ENCODE measurements at places on chromosomes 4 and X. TPM values are rescaled to one million over a fixed set of nuclear protein-coding genes. Genes with fewer than 3 reads are reported as not detected.

Gene DDIT4L
- 46.5 TPM for total RNA-seq

Gene CTSO
- 3.7 TPM for total RNA-seq

- DNase-seq = no peak
Observed at GRCh38 chr4:58048491-58048890, 938.3 kb upstream of the IGFBP7 start.

Gene CAPN6
- total RNA-seq = 0.02 TPM

DNA sequence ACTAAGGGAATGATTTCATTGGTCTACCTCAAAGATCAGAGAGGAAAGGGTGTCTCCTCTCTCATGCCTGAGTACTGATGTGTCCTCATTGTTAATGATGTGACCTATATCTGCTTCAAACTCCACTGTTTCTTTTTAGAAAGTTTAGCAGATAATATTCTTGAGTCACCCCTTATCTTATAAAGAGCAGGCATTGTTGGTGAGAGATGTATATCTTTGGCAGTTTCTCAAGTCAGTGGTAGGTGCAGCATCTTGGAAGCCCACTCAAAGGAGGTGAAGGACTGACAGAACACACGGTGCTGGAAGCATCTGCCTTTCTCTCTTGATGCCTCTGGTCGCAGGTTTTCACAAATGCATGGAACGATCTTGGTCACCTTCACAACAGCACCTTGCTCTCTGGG lies 71.2 kb downstream of the ZNF518B start:
- DNase-seq = no peak

- peak; percentile 11 for DNase-seq
Observed at GRCh38 chr4:155667568-155668511, 1.2 kb downstream of the GUCY1A1 start.

DNA sequence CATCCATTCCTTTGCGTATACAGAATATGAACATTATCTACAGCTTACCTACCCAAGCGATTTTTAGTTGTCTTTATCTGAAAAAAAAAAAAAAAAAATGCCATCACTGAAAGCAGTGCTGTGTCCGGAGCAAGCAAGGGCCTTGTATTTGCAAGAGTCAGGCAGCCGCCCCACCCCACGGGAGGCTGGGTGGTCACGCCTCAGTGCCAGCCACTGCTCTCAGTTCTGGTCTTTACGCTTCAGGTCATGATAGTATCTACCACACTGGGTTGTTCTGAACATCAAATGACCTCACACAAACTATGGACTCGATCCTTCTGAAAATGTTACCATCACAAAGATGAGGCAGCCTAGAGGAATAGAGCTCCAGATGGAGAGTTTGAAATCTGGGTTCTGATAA lies 62.7 kb upstream of the HELT start:
- no peak for DNase-seq

DNA sequence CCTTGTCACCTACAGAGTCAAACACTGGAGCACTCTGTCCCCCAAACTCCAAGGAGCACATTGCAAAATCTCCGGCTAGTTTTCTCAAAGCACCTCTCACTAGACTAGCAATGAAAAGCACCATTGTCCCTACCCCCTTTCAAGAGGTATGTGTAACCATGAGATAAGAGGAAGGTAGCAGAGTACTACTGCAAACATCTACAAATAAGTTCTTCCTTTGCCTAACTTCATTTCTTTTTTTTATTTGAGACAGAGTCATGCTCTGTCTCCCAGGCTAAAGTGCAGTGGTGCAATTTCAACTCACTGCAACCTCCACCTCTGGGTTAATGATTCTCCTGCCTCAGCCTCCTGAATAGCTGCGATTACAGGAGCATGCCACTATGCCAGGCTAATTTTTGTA lies 17.7 kb downstream of the PPP4R3C start:
- DNase-seq = no peak

DNA sequence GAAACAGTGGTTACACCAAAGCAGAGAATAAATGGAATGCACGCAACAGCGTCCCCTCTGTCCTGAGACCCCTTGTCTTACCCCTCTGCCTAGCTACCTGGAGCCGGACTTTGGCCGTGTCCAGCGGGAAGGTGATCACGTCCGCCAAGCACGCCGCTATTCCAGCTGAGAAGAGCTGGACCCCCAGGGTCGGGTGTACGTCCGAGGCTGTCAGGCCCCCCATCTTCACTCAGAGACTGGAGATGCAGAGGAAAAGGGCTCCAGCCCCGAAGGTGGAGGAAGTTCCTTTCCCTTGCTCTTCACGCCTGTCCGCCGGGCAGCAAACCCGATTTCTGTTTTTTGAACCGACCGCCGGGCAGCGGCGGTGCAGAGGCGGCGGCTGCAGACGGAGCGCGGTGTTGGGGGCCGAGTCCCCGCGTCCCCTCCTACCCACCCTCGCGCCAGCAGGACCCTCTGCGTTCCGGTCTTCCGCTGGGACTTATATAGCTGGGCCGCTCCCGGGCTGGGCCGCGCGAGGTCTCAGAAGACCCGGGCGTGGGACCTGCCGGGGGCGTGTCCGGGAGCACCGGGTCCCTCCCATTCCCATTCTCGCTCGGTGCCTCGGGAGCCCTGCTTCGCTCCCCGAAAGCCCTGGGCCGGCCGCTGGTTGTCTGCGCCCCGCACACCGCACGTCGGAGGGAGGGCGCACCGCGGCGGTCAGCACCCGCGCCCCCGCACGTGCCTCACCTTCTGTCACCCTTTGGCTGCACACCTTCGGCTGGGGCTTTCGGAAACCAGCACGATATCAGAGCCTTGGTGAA lies at the start of gene UCP1:
Gene UCP1, minus strand, starts transcription at position 455 of the 800 bp plus-strand sequence. Its CDS starts 232 bp downstream, at position 223.
- no peak for DNase-seq

DNA sequence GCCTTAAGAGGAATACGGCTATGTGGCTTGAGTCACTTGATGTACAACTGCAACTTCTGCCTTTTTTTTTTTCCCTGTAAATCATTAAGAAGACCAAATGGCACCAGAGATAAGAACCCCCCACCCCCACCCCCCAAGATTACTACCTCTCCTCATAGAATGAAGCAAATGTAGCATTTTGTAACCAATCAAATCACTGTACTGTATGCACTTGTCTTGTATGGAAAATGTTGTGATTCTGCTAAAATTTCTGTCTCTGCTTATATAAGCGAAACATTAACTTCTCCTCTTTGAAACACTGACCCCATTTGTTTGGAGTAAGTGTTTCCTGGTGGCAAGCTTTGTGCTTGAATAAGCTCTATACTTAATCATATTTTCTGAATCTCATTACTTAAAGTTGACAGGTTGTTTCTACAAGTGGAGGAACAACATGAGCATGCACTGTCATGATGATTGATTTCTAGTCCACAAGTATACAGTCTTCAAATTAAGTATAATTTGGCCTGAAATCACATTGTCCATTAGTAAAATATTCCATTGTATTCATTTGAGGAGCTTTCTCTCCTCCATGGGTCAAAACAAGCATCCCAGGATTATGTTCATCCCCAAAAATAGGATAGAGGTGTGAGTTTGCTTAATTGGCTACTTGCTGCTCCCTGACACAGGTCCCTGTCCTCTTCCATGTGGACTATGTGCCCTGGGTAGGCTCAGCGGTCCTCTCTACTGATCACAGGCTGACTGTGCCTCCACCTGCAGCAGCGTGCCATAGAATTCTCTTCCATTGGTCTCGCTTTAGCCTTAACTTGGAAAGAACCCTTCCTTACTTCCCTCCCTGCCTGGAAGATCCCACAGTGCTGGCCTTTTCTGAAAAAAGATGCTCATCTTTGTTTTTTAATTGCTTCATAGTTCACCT lies 104.0 kb upstream of the BMP2K start:
- DNase-seq = no peak

GRCh38 chr4:162101337-162101736 lies 62.5 kb downstream of the FSTL5 start:
- DNase-seq = no peak

Gene CCNB3
- total RNA-seq = 0.54 TPM

Gene GABRG1
- 0.92 TPM for total RNA-seq

- DNase-seq = no peak
Observed at GRCh38 chr4:61298178-61298740, 98.1 kb downstream of the ADGRL3 start.

Measured in NCI-H460 (cell line).